ENCODE measurements at places on chromosomes 7 and 10.

GRCh38 chr10:5491477-5491876 lies 7.9 kb downstream of the CALML5 start:
- no peak for DNase-seq

DNA sequence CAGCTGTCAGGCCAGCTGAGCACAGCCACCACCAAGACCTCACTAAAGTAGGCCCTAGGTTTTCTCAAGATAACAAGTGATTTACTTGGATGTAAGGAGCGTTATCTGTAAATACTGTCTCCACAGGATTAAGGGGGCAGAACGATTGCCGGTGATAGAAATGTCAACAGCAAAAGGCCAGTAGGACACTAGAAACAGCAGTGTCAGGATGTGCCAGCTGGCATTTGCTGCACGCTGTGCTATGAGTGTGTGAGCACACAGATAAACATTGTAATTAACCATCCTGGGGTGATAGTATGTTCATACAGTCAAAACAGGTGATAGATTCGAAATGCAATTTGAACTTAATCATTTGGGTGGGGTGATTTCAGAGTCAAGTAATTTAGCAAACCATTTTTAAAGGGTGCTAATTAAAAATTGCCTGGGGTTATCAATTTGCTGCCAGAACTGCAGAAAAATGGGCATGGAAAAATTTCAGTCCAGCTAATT lies 36.3 kb upstream of the NOBOX start:
- no peak for DNase-seq

GRCh38 chr10:35079265-35079664 lies 10.9 kb downstream of the CUL2 start:
- DNase-seq: no peak

GRCh38 chr10:72615970-72616369 lies 9.9 kb downstream of the MICU1 start:
- DNase-seq: no peak

GRCh38 chr10:61140765-61141392 lies 196.9 kb upstream of the RHOBTB1 start:
- DNase-seq: peak; percentile 20

Data from bone marrow (tissue), 2 donors.